IMR-90 (cell line): ENCODE measurements at places on chromosomes 1 and 21.

GRCh38 chr1:106700211-106700610 is 356.3 kb upstream of the PRMT6 start:
- peak; percentile 16 for DNase-seq

- no peak for DNase-seq
Measured at GRCh38 chr1:114075546-114076242, 78.0 kb downstream of the SYT6 start.

DNA sequence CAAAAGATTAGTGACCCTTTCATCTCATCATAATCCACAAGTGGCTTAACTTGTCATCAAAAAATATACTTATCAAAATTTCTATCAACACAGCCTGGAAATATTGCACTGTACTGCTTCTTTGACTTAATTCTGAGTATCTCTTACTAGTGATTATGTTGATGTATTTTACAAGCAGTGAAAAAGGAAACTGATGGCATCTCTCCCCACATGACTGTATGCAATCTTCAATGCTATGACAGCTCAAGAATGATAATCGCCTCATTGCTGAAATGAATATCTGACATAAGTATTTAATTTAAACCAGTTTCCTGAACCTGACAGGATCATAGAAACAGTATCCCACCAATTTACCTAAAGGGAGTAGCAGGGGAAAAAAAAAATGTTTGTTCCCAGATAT is 79.5 kb downstream of the DPYD start:
- DNase-seq, result no peak

GRCh38 chr1:79041666-79042065 is 35.1 kb upstream of the ADGRL4 start:
- peak; percentile 20 for DNase-seq

DNA sequence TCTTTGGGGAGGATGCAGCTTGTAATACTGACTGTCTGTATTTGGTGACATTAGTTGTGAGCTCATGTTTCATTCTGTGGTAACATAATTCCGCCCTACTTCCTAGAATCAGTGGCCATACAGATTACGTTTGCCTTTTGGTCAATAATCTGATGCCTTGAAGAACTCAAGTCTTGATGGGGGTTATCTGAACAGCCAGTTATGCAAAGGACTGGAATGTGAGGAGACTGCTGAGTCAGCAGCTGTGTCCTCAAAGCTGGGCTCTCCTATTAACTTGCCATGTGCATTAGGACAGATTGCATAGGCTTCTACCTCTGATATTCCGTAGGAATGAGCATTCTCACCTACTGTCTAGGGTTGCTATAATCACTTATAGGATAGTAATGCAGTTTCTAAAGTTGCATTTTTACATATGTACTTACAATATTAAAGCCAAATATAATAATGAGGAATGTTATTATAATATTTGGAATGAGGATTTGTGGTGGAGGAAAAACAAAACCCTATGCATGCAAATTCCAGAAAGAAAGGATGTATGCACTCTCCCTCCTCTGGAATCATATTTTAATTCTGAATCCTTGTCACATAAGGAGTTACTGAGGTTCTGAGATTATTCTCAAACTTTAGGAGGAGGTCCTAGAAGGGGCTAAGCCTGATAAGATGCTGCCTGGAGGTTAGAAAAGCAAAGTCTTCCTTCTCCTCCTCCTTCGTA is 116.0 kb downstream of the NOS1AP start:
- DNase-seq, result no peak

GRCh38 chr1:226046240-226046639 is 16.3 kb upstream of the H3-3A start:
- DNase-seq, result peak; percentile 89

DNA sequence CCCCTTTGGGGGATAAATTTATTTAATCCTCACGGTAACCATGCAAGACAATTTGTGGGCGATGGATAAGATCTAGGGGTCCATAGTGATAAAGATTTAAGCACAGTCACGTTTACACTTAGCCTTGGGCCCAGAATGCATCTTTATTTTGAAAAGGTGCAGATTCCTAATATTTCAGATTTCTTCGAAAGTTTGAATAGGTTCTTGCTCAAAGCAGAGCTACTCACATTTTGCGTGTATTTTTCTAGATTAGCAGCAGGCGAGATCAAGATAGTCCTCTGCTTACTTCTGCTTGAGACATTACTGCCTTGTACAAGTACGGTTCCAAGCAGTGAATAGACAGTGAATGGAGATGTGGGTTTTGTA is 647 bp downstream of the TSEN15 start:
- no peak for DNase-seq

DNA sequence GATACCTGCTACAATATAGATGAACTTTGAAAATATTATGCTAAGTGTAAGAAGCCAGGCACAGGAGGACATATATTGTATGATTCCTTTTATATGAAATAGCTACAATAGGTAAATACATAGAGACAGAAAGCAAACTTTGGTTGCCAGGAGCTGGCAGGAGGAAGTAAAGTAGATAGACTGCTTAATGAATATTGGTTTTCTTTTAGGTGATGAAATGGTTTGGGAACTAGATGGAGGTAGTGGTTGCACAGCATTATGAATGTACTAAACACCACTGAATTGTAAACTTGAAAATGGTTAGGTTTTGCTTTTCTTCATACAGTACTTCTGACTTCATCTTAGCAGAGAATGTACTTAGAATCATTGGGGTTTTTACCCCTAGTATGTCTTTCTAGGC is 21.5 kb downstream of the ABCB10 start:
- no peak for DNase-seq
